ENCODE measurements at places on chromosomes 5 and 9.

- no peak for DNase-seq
These were observed 594.5 kb downstream of the PDE4D start for GRCh38 chr5:59299006-59299405.

DNA sequence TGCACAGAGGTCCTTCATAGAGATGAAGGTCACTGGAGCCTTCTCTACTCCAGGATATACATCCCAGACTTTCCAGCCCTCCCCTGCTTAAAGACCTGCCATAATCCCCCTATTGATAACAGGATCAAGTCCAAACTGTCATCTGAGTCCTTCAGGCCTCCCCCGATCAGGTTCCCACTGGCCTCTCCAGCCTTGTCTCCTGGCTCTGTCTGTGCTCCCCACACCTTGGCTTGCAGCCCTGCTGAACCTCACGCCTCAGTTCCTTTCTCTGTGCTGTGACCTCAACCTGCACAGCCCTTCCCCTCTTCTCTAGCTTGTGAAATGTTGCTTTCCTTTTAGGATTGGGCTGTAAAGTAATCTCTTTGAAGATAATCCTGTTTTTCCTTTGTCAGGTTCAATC is 2.5 kb upstream of the HRH2 start:
- DNase-seq: no peak

GRCh38 chr5:146640285-146640896 is 124.4 kb upstream of the GPR151 start:
- no peak for DNase-seq

- no peak for DNase-seq
These were observed 683.4 kb upstream of the MEF2C start for GRCh38 chr5:89566340-89566739.

GRCh38 chr9:27453860-27454553 is 70.1 kb upstream of the IFNK start:
- no peak for DNase-seq

GRCh38 chr5:81763294-81763928 is 12.5 kb upstream of the SSBP2 start:
- DNase-seq: no peak

DNA sequence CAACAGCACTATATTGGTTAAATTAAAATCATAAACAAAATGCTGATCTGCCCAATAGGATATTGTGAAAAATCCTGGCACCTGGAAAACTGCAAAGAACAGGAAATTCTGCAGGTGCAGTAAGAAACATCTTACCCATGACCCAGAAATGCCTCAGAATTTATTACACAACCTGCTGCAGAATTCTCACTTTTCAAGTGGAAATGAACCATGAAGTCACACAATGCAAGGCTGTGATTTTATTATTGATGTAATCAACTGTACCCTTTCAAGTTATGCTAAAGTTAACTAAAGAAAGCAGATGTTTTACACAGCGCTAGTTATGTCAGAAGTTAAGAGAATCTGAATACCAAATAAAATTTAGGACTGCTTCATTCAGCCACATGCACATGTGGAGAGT is 6.0 kb downstream of the STRBP start:
- DNase-seq: no peak

DNA sequence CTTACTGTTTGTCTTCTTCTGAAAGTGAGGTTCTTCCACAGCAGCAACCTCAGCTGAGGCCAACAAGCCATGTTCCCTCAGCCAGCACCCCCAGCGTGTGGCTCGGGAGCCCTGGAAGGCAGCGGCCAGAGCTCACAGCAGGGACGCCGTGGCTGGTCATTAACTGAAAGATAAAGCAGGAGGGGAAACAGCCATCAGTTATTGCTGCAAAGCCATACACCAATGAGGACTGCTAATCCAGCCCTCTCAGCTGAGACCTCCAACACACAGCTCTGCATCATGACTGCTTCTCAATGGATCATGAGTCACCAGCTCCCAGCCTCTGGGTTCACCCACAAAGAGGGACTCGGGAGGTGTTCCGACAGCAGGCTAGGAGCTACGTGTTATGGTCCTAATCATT is 24.3 kb downstream of the ABCA1 start:
- DNase-seq: no peak

DNA sequence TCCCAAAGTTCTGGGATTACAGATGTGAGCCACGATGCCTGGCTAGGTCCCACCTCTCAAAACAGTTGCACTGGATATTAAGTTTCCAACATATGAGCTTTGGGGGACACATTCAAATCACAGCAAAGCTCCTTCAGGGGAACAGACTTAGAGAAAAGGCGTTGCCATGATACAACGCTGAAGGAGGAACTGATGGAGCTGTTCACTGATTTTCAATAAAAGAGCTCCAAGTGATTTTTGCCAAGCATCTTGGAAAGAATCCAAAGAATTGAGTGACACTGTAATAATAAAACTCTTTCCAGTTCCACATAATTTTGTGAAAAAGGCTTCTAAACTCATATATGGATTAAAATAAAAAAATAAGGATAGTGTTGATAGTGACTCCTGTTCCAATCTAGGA is 72.5 kb downstream of the CSNK1A1 start:
- DNase-seq: no peak

DNA sequence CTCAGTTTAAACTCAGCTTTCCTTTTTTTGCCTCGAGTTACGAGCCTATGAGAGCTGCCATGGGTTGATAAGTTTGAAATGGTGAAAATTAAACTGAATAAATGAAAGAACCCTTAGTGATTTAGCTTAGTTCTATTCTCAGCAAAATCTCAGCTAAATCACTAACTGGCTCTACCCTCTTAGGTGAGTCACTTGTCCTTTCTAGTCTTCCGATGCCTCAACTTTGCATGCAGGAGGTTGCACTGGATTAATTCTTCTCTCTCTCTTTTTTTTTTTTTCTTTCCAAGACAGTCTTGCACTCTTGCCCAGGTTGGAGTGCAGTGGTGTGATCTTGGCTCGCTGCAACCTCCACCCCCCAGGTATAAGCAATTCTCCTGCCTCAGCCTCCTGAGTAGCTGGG is 83.9 kb downstream of the PAPPA start:
- no peak for DNase-seq

DNA sequence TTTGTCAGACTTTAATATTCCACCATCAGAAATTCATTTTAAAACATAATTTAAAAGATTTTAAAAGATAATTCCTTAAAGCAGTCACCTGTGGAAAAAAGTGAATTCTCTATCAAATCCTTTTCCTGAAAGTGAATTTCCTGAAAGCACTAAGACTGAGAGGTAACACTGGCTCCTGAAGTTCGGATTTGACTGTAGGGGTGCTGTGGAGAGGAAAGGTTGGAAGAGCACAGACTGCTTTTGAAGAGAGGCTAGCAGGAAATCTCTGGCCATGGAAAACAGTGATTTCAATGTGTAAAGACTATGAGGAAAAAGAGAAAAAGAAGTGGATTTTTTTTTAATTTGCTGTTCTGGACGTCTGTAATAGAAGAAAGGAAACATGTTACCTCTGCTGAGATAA is 35.7 kb upstream of the TMEM161B start:
- DNase-seq: no peak

DNA sequence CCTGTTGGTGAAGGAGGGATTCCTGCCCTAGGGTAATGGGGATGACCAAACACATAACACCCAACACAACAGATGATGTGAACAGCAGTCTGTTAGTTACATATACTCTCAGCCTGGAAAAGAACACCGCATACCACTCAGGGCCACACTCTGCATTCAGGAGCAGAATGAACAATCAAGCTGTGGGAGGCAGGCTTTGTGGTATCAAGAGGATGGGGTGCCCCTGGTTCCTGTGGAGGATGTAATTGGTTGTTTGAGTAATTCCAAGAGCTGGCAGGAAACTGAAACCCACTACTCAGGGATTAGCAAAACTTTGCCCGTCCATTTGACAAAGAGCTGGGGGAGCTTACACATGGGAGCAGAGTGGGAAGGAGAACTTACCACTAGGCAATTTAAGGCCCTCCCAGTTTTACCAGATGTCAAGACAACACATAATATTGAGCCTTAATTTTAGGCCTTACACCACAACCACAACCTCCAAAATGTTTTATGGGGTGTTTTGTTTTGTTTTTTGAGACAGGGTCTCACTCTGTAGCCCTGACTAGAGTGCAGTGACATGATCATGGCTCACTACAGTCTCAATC is 15.6 kb upstream of the PRKAA1 start:
- DNase-seq: no peak

DNA sequence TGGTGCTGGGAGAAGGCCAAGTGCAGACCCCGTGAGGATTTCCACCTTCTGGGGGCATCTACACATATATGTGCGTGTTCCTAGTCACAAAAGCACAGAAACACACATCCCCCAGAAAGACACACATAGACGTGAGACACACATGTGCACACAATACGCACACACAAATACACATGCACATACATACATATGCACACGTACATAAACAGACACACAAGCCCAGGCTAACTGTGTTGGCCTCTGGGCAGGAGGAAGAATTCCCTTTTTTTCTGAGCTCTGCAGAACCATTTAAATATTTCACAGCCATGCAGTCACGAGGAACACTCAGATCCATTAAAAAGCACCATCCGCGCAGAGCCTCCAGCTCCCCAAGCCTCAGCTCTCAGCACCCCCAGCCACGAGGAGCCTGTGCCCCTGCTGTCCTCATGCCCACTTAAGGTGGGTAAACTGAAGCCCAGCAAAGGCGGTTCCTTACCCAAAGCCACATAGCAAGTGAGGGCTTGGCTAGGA is 5.3 kb downstream of the NINJ1 start:
- no peak for DNase-seq

All from effector CD8-positive, alpha-beta T cell (primary cell).